GDM1 (cell line): ENCODE measurements at places on chromosomes 3 and 15.

- DNase-seq, result no peak
These were observed 2.7 kb downstream of the GAP43 start for GRCh38 chr3:115626006-115626409.

DNA sequence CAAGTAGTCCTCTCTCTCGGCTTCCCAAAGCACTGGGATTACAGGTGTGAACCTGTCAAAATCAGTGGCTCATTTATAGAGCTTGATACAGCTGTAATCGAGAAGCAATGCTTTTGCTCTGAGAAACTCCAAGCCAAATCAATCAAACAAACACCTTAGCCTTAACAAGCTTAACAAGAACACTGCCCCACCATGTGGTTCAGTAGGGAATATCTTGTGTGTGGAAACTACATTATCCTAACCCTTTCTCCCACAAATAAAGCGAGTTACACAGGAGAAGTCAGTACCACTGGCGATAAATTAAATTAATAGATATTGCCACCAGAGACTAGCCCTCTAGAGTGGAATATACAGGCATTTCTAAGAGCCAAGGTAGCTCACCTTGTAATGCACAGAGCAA lies 13.9 kb downstream of the CDAN1 start:
- no peak for DNase-seq

DNA sequence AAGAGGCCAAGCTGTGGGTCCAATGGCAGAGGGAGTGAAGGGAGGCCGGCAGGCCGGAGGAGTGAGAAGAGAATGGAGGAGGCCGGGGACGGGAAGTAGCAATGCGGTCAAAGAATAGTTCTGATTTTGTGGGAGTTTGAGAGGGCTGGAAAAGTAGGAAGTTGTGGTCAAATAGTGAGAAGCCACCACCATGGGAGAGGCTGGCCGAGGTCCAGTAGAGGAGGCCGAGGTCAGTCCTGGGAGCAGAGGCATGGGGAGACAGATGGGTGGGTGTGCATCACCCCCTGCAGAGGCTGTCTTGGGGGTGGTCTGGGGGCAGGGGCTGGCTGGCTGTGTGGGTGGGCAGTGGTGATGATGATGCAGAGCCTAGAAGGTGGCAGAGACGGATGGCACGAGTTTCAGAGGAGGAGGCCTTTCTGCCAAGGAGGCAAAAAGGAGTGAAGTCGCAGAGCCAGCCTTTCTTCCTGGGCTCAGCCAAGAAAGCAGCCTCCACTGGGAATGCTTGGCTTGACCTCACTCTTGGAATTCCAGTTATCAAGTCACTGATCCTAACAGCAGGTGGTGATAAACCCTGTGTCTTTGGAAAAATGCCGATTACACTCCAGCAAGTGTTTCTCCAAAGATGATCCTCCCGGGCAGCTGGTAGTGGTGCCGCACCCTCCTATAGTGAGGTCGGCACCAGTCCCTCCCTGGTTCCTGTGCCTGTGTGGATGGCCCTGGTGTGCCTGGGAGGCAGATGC lies 57.3 kb downstream of the ARNT2 start:
- DNase-seq, result no peak

DNA sequence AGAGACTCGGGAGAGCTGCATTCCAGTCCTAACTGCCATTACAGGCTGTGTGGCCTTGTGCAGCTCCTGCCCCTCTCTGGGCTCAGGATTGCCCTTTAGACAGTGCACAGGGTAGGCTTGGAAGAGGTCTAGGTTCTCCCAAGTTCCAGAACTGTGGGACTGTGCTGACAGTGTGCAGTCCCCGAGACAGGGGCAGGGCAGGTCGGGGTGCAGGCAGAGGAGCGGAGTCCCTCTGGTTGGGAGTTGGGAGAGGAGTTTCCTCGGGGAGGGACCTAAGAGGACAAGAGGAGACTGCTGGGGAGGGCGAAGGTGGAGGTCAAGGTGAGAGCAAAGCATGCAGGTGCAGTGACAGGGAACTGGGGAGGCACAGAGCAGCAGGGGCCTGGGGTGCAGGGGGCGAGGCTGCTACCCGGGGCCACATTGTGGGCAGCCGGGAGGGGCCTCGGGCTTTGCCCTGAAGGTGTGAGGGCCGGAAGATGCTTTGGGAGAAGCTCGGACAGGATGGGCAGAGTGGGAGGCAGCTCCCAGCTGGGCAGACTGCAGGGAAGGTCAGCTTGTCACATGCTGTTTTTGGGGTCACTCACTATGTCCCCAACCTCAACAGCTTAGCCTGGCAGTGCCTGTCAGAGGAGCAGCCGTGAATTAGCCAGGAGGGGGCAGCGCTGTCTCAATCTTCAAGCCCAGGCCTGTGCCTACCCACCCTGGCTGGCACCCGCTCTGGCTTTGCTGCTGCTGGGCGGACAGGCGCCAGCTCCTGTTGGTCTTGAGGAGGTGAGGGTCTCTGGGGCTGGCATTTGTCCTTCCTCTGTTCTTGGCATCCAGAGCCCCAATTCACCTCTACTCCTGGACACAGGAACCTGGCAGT lies 15.4 kb upstream of the CSPG4 start:
- peak; percentile 64 for DNase-seq

DNA sequence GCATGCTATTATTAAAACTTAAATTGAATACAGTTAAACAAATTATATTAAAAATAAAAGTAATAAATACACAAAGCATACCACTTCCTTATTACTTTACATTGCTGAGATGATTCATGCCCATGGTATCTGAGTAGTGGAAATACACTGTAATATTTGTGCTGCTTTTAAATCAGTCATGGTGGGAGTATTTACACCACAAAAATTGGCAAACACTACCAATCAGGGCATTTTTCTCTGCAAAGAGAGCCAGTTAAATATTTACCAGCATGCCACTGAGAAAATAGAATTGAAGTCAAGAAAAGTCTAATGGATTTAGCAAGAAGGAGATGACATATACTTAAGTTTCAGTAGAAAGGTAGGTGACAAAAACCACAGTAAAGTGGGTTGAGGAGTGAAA lies 19.6 kb downstream of the PPARG start:
- DNase-seq, result no peak

GRCh38 chr3:37347941-37348340 lies 173.6 kb upstream of the LRRFIP2 start:
- DNase-seq, result no peak

DNA sequence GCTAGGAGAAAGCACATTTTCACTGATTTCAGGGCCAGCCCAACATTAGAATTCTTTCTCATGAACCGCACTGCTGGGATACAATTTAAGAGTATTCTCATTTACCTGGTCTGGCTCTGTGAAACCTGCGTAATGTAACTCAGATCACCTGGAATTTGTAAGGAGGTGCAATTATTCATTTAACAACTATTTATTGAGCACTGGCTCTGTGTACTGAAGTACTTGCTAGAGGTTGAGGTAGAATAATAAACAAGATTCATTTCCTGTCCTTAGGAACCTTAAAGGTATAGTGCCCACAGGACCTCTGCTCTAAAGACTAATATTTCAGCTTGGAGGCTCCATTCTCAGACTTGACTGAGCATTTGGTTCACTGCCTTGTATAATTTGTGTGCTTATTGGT lies 242.2 kb upstream of the ZPLD1 start:
- no peak for DNase-seq

DNA sequence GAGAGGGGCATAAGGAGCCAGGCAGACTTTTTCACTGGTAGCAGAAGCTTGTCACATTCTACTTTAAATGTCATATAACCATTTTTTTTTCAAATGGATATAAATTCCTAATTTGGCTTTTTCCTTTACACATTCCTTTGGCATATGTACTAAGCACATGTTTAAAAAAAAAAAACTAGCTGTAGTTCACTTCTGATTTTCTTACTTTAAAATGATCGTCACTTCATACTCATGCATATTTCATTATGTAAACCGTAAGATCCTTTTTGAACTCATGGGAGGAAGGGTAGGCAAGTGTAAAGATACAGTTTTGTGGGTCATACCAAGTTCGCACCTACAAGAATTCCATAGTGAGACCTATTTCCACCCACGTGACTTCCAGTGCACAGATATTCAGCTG lies 45.1 kb upstream of the BFSP2 start:
- no peak for DNase-seq

- no peak for DNase-seq
These were observed 511.8 kb downstream of the EDEM1 start for GRCh38 chr3:5699313-5699712.

- no peak for DNase-seq
These were observed 16.1 kb downstream of the AMOTL2 start for GRCh38 chr3:134357914-134358811.

- DNase-seq, result no peak
These were observed 8.7 kb upstream of the PRR23E start for GRCh38 chr3:127183931-127184869.

DNA sequence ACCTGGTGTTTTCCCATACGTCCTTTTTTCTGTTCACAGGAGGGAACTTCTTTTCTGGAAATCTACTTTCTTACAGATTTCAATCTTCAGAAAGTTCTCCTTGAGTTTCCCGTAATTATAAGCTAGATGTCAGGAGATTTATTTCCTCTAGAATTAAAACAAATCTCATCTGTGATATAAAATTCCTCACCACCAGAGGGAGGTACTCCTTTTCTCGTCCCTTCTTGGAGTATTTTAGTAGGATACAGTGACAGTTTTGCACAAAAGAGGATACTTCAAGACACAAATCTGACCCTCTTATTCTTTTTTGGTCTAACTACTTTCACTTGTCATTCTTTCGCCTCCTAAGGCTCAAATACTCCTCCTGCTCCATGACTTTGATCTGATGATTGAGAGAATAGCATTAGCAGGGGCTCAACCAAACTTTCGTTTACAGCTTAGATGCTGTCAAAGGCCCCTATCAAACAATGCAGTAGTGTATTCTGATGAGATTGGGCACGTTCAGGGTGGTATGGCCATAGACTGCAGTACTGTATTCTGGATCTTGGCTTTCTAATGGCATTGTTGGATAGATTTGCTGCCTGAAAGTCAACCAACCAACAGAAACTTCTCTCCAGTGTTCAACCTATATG lies 38.0 kb downstream of the TMEM41A start:
- DNase-seq, result no peak

DNA sequence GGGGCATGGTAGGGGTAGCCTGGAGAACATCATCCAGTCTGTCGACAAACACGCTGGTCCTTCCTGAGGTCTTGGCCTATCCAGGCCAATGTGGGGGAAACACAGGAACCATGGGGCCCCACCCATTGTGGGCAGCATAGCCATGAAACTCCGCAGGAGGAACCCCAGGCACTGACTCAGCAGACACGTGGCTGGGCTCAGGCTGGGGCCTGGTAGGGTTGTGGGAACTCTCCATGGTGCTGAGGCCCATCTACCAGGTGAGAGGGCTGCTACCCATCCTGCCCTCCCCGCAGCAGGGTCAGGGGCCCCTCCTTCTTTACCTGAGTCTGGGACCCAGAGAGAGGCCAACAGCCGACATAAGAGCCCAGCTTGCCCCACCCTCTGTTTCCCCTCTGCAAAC lies 22.6 kb upstream of the CACNA2D2 start:
- peak; percentile 45 for DNase-seq

DNA sequence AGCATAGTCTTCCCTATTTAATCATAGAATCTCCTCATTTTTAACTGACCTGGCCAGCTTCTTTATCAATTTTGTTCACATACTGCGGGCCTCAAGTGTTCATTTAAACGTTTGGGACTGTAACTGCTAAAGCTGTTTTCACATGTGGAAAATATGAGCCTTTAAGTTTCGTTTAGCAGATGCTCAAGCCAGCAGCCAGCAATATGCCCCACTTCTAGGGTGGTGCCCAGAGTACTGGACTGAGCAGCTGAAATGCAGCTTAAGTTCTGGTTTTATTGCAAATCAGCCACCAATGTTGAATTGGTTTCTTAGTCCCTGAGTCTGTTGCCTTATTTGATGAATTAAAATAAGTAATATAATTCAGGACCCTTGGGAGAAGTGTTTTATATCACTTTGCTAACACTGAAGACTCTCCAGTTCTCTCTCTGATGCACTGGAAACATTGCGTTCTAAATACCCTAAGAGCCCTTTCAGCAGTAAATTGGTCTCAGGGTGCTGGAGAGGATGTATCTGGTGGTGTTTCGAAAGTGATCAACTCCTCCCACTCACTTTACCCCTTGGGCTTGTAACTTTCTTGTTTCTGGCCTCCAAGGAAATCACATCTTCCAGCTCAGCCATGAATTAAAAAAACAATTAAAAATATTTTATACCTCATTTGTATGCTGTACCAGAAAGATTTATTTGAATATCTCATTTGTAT lies 61.7 kb downstream of the B3GALNT1 start:
- DNase-seq, result no peak

DNA sequence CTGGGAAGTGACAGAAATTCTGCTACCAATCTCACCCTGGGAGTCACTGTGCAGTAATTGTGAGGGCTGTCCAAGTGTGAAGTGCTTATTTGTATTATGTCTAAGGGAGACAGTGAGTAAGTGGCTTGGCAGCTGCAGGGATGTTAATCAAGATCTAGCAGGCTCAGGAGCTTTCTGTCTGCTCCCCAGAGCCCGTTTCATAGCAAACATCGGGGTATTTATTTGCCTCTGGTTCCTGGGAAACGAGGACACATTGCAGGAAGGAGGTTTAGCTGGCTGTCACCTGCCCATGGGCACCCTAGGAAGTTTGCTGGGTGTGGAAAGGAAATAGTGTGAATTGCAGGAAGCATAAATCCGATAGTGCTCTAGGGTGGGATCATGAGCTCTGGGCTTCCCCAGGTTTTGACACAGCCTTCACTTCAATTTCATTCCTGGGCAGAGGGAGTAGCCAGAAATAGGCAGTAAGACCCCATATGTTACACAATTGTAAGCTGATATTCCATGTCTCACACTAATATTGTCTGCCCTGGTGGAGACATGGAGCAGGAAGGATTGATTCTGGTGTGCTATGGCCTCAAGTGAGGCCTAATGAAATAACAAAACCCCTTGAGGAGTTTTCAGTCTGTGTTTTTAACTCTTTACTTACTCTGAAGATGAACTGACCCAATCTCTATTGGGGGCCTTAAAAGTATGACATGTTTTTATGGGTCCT lies 74.1 kb upstream of the MITF start:
- DNase-seq, result no peak

GRCh38 chr3:125191256-125191655 lies 21.3 kb downstream of the SLC12A8 start:
- no peak for DNase-seq

- no peak for DNase-seq
These were observed 374.0 kb downstream of the SV2B start for GRCh38 chr15:91473894-91474545.

GRCh38 chr3:164419220-164419619 lies 659.1 kb downstream of the SI start:
- no peak for DNase-seq

- no peak for DNase-seq
These were observed 88.6 kb downstream of the THSD4 start for GRCh38 chr15:71203586-71204474.

DNA sequence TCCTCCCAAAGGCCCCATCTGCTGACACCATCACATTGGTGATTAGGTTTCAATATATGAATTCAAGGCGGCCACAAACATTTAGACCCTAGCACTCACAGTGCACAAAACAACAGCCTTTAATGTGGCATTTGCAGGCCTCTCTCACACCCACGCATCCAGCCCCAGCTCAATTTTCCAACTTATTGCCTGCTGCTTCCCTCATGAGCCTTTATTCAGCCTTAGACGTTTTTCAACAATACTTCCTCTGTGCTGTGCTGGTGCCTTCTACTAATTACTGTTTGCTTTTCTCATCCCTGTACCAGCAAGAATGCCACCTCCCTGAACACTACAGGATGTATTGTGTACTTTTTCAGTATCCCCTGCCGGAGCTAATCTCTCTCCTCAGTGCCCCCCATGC lies 334.6 kb downstream of the GABRB3 start:
- no peak for DNase-seq
